ENCODE measurements at places on chromosomes 3 and 15.
A peak's percentile ranks its signal among the peaks of the same experiment; 100 is the strongest.

GRCh38 chr3:81029861-81030260 is 731.6 kb downstream of the GBE1 start:
- no peaks in the 10 kb centered on the region for H3K4me1 ChIP-seq
- H3K4me3 ChIP-seq = no peak overlapping the region
- no peak for DNase-seq
- H3K27me3 ChIP-seq = no peaks in the 10 kb centered on the region

DNA sequence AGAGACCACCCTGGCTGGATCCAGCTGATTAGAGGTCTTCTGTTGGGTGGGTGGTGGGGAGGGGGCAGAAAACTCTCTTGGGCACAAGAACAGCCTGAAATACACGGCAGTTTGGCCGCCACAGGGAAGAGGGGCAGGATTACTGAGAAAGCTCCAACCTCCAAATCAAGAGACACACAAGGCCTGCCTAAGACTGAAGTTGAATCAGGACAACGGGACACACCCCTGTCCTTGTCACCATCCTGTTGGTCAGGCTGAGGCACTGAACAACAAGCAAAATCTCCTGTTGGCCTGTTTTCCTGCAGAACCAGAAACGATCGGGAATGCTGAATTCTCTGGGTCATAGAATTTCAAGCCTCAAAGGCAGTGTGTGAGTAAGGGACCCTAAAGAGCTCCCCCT is 247.8 kb downstream of the FAM43A start:
- no peak overlapping the region for H3K4me3 ChIP-seq
- H3K27me3 ChIP-seq = no peaks in the 10 kb centered on the region
- no peaks in the 10 kb centered on the region for H3K36me3 ChIP-seq
- no peak for DNase-seq

- no peaks in the 10 kb centered on the region for H3K27me3 ChIP-seq
- H3K4me1 ChIP-seq = no peaks in the 10 kb centered on the region
- no peak overlapping the region for H3K27ac ChIP-seq
- no peaks in the 10 kb centered on the region for H3K36me3 ChIP-seq
- DNase-seq = no peak
Observed at GRCh38 chr3:190491533-190492054, 22.3 kb upstream of the IL1RAP start.

- no peak for DNase-seq
- no peaks in the 10 kb centered on the region for H3K27me3 ChIP-seq
- peaks cover 39% of the 10 kb centered on the region for H3K4me1 ChIP-seq
- H3K27ac ChIP-seq = peak overlapping the region; percentile 43
- H3K4me3 ChIP-seq = no peak overlapping the region
- H3K36me3 ChIP-seq = no peaks in the 10 kb centered on the region
Observed at GRCh38 chr15:67134871-67135492, 69.6 kb downstream of the SMAD3 start.

Data from thoracic aorta (tissue), 2 donors.